T-cell (primary cell): ENCODE measurements at places on chromosomes 12 and 14.

DNA sequence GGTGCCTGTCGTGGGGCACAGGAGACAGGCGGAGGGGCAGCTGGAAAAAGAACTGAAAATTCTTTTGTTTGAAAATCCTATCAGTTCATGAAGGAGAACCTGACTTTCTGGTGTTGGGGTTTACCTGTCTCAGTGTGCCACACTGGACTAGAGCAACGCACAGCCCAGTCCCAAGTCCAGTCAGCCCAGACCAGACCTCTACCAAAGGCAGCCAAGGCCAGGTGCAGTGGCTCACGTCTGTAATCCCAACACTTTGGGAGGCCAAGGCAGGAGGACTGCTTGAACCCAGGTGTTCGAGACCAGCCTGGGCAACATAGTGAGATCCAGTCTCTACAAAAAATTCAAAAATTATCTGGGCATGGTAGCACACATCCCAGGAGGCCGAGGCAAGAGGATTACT, 4.6 kb downstream of the CCDC85C start:
- no peak for DNase-seq

DNA sequence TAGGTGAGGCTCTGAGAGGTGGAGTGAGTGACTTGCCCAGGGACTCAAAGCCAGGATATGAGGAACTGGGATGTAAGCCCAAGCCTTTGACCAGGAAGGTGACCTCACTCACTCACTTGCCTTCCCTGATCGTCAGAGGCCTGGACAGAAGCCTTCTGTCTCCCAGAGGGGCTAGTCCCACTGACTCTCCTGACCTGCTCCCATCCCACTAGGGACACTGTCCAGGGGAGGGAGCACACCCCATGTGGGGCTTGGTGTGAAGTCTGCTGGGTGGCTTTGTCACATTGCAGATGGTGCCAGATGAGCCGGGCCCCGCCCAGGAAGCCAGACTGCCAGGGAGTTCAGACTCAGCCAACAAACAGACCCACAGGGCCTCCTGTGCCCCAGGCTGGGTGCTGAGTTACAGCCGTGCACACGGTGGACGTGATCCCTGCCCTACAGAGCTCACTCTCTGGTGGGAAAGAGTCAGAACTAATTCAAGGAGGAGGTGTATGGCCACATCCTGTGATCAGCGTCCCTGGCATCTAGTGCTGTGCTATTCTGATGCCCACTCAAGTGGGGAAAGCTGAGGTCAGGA, 28.3 kb downstream of the MMAB start:
- DNase-seq, result no peak

- DNase-seq, result no peak
Measured at GRCh38 chr12:91604897-91605296, 422.3 kb upstream of the DCN start.

GRCh38 chr12:57033431-57033830, 16.5 kb downstream of the MYO1A start:
- no peak for DNase-seq

GRCh38 chr12:122265886-122266229, 436 bp downstream of the VPS33A start:
- peak; percentile 52 for DNase-seq

- no peak for DNase-seq
Measured at GRCh38 chr12:32031109-32031508, 71.9 kb downstream of the RESF1 start.

DNA sequence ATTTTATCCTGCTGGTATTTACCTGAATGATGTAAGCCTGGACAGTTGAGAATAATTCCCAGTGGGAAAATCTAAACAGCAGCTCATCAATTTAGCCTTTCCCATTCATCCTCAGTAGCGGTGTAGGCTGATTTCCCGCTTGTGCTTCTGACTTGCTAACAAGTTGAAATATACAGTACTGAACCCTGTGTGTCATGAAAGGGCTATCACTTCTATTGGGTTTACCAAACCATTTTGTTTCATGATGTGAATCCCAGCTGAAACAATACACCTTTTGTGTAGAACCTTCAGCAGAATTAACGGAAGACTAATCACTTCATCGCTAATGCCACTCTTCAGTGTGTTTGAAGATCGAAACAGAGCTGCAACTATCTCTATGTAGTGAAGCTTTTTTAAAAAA, 88.4 kb downstream of the POLR3B start:
- DNase-seq, result no peak

DNA sequence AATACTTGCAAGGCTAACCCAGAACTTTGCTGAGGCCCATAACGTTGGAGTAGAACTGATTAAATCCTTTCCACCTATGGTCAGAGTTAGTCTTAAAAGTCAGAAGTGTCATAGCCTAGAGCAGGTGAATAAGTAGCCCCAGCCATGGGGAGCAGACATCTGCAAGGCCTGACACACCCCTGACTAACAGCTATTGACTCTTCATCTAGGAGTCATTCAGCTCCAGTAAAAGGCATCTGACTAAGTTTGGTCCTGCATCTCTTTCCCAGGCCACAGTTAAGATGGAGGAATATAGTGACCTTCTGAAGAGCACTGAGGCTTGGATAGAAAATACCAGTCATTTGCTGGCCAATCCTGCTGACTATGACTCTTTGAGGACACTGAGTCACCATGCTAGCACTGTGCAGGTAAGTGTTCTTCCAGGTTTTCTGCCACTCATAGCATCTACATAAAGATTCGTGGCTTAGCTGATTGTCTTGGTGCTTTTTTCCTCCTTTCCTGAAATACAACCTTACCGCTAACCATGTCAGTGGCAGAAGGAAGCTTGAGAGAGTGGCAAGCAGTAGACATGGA, 212.9 kb downstream of the ESR2 start:
- no peak for DNase-seq

DNA sequence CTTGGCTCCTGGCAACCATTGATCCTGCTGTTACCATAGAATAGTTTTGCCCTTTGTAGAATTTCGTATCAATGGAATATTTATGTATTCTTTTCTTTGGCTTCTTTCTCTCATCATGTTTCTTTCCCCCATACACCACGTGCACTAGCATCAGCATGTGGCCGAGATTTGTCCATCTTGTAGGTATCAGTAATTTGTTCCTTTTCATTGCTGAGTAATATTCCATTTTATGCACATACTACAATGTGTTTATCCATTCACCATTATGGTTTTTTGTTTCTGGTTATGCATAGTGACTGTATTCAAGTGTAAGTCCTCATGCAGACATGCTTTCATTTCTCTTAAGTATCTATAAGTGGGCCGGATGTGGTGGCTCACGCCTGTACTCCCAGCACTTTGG, 4.5 kb upstream of the ISM2 start:
- no peak for DNase-seq

- DNase-seq, result no peak
Measured at GRCh38 chr14:51844081-51844881, 16.1 kb upstream of the GNG2 start.

GRCh38 chr14:51328064-51328771, 88.2 kb downstream of the TMX1 start:
- no peak for DNase-seq

DNA sequence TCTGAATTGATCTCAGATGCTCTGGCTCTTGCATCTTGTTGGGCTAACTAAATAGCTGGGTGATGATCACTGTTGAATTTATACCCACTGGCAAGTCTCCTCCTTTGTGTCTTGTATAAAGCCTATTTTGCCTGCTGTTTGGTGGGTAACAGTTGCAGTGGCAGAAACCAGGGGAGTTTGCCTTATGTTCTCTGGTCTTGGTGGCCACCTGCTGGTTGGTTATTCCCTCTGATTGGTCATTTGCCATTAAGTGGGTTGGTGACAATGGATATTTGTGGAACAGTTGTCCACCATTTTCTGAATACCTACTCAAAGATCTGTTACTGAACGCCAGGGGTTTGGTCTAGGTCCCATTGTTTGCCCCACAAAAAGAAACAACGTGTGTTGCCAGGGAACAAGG, 52.1 kb downstream of the AVPR1A start:
- no peak for DNase-seq

GRCh38 chr14:24237463-24237955, 4.8 kb downstream of the GMPR2 start:
- no peak for DNase-seq

DNA sequence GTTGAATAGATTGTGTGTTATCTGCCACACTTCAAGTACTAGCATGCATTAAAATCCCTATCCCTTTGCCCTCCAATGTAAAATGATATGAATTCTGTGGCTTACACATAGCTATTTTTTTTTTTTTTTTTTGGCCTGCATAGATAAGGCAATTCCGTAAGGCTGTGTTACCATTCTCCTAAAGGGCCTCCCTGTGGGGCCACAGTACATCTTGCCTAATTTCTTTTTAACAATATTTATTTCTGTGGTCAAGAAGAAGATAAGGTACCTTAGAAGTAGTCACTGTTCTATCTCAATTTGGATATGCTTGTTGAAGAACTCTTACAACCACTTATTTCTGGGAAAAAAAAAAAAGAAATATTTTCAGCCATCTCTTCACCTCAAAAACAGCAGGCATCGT, 19.8 kb downstream of the FLRT2 start:
- DNase-seq, result no peak

DNA sequence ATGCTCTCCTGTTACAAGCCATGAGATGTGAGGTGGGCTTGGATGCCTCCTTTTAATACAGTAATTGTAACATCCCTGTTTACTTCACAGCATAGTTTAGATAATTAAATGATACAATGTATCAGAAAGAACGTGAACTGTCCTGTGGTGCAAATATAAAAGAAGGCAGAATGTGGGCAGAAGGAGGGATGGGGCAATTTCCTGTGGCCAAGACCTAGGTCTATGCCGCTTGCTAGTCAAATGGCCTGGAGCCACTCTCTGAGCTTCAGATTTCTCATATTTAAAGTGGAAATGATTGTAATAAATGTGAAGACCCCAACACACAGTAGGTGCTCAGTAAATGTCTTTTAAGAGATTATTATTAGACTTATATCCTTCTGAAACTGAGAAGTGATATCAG, 24.0 kb upstream of the EVL start:
- DNase-seq, result no peak

GRCh38 chr14:101604935-101605780, 43.9 kb downstream of the DIO3 start:
- no peak for DNase-seq

- DNase-seq, result no peak
Measured at GRCh38 chr12:55850893-55851292, 8.2 kb upstream of the MMP19 start.

- no peak for DNase-seq
Measured at GRCh38 chr12:109940339-109940923, 40.4 kb downstream of the TCHP start.
